Muscle of back (tissue), 13 donors: ENCODE measurements at places on chromosomes 1 and 21.

DNA sequence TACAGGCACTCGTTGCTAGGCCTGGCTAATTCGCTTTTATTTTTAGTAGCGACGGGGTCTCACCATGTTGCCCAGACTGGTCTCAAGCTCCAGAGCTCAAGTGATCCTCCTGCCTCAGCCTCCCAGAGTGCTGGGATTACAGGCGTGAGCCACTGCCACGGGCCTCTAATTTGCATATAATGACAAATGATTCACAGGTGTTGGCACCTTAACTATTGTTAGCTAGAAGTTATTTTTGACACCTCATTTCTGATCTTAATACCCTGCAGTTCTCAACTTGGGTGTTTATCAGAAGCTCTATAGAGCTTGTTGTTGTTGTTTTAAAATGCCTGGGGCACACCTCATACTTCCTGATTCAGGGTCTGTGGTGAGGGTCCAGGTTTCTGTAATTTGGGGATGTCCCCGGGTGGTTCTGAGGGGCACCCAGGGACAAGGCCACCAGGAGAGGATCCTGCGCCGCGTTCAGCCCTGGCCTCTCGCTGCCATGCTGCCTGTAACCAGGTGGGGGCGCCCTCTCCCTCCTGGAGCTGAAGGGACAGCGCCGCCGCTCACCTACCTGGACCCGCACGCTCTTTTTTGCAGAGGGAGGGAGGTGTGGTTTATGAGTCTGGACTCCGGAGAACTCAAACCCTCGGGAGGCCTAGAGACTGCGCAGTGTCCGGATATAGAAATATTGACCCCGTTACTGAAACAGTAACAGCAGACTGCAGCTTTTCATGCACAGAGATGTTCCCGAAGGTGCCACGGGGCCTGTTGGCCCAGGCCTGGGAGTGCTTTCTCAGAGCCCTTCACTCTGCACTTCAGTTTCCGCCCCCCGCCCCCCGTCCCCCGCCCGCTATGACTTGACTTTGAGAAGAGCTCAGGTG is 23.0 kb upstream of the NEK2 start:
- peak; percentile 73 for DNase-seq

DNA sequence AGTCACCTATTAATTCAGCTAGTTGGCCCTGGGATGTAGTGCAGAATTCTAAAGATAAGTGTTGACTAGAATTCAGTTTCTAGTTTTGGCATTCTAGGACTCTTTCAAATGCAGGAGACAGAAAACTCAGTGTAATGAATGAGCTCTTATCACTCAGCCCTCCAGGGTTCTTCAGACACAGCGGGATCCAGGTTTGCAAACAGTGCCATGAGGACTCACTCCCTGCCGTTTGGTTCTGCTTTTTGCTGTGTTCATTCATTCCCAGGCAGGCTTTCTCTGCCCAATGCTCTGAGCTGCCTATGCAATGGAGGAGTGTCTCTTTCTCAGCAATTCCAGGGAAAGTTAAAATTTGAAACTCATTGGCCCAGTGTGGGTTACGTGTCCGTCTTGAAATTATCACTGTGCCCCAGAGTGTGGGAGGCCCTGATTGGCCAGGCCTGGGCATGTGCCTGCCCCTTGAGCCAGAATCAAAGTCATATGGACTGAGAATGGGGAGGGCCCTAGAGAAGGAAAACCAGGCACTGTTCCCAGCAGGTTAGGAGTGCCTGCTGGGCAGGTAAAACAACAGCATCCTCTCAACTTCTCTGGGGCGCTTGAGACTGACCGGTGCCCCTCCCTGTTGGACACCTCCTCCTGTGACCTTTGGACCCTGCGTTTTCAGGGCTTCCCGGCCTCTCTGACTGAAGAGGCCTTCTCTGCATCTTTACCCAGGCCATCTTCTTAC is 43.4 kb downstream of the TMEM51 start:
- no peak for DNase-seq

- no peak for DNase-seq
Measured at GRCh38 chr1:91610789-91611188, 110.1 kb downstream of the CDC7 start.

GRCh38 chr1:88979749-88980116 is 12.7 kb downstream of the KYAT3 start:
- DNase-seq, result no peak

GRCh38 chr1:200022239-200022804 is 5.2 kb upstream of the NR5A2 start:
- no peak for DNase-seq

DNA sequence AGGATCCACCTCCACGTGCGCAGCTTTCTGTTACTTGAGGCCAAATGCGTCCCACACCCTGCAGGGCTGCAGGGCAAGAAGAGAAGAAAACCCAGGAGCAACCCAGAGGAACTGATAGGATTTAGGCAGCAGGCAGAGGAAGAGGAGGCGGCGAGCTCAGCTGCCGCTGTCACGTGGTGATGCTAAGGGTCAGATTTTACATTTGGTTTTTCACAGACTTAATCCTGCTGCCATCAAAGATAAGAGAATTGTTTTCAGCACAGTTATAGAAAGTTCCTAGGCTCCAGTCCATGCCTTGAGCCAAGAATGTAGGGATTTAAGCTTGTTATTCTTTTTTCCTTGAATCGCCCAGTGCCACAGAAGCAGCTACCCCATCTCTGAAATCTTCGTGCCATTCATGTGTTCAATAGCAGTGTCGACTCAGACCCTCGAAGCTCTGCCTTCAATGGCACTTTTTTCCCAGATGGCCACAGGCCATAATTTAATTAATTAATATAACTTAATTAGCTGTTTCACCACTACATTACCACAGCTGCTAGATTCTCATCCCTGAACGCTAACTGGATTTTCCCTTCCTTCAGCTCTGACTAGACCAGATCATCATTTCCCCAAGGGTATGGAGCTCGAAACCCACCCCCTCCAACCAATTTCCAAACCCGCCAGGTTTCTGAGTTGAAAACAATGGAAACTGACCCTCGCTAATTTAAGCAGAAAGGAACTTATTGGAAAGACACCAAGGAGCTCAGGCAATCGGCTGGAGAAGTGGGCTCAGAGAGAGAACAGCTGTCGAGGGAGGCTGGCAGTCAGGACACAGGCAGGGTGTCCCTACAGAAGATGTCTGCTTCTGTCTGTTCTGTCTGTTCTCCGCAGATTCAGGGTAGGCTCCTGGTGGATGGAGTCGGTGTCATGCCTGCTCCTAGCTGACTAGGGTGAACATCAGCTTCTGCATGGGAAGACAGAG is 36.2 kb downstream of the LDLRAP1 start:
- no peak for DNase-seq
